Liver (tissue), 10 donors: ENCODE measurements at places on chromosomes 1 and 21. TPM values are rescaled to one million over a fixed set of nuclear protein-coding genes. Genes with fewer than 3 reads are reported as not detected.

TRIM46 gene
- polyA plus RNA-seq, result 0.07 TPM

- no peak for DNase-seq
- peaks cover 2% of the 10 kb centered on the region for H3K36me3 ChIP-seq
- H3K27ac ChIP-seq, result no peak overlapping the region
- no peaks in the 10 kb centered on the region for H3K4me1 ChIP-seq
These were observed 148.7 kb downstream of the ADGRL2 start for GRCh38 chr1:81949421-81949820.

HIVEP3 gene
- polyA plus RNA-seq, result 1.5 TPM

DNA sequence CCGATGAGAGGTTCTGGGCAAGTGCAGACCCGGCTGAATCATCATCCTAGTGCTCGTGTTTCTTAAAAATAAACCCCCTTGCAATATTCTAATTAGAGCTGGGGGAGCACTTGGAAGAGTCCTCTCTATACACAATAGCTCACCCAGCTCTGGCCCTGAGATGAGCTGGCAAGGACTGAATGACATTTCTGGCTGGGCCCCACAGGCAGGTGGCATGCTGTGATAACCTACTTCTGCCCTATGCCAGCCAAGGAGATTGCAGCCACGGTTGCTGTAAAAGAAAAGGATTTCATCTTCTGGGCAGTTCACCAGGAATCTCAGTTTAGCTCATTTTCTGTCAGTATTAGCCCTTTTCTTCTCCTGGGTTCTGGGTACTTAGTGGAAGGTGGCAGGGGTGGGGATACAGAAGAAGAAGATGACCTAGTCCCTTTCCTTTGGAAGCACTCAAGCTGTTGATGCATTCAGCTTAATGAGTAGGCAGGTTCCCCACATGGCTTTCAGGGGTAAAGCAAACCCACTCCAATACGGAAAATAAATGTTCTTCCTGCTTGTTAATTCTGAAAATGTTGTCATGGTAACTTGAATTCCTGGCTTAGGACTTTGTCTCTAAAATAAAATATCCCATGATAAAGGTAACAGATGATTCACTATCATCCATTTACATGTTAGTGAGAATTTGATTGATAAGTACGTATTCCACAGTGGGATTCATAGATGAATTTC, 32.2 kb downstream of the VASH2 start:
- no peaks in the 10 kb centered on the region for H3K4me1 ChIP-seq
- no peak overlapping the region for H3K27ac ChIP-seq
- H3K36me3 ChIP-seq, result no peaks in the 10 kb centered on the region

GRCh38 chr1:153678519-153679336, at the start of gene NPR1:
TSS of gene NPR1 (plus strand) at chr1:153678688. CDS start at chr1:153679109, 421 bp downstream.
- H3K27ac ChIP-seq, result no peak within 1 kb of the TSS
- no peaks in the 10 kb centered on the region for H3K36me3 ChIP-seq
- no peak for DNase-seq
- H3K4me1 ChIP-seq, result peaks cover 16% of the 10 kb centered on the region

DNA sequence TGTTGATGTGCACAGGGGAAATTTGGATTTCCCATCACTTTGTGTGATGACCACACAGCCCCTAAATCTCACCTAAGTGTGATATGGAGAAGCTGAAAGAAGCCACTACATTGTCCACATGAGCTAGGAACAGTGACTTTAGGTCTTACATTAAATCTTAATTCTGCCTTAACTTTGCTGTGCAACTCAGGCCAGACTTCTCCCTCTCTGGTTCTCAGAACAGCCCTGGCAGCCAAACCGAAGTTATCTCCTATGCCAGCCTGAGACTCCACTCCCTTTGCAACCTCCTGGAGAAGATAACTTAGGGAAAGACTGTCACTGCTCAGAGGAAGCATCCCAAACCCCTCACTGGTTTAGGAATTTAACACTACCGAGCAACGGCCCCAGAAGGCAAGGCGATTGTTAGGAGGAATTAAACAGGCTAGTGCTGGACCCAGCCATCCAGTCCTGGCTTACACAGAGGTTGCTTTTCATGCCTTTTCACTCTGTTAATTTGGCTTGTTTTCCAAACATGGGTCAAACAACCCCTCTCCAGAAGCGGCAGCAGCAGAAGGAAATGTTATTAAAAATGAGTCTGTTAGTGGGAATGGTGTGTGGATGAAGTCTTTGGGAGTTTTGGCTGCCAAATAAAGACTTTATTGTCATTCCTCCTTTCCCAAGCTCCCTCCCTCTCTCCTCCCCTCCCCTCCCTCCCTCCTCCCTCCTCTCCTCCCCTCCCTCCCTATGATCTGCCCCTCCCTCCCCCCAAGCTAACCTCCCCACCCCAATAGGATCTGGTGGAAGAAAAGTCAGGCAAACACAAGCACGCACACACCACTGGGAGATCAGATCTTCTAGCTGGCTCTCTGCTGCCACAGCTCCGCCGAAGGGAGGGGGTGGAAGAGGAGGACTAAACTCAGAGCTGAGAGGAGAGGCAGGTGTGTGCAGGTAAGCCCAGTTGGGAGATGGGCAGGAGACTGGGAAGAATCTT, at the start of gene PRELP:
Gene PRELP, plus strand, starts transcription at position 795 of the 970 bp plus-strand sequence. CDS start 7,379 bp downstream, outside the sequence.
- DNase-seq, result no peak
- no peak within 1 kb of the TSS for H3K4me3 ChIP-seq

GRCh38 chr1:227889863-227890405, 57.8 kb downstream of the WNT9A start:
- DNase-seq, result peak; percentile 34
- H3K27me3 ChIP-seq, result no peaks in the 10 kb centered on the region
- H3K27ac ChIP-seq, result no peak overlapping the region
- H3K36me3 ChIP-seq, result no peaks in the 10 kb centered on the region
- H3K4me1 ChIP-seq, result no peaks in the 10 kb centered on the region
- H3K4me3 ChIP-seq, result no peak overlapping the region

- H3K4me3 ChIP-seq, result no peak overlapping the region
- no peaks in the 10 kb centered on the region for H3K36me3 ChIP-seq
- no peaks in the 10 kb centered on the region for H3K4me1 ChIP-seq
- no peak overlapping the region for H3K27ac ChIP-seq
- no peak for DNase-seq
These were observed 38.0 kb downstream of the EBNA1BP2 start for GRCh38 chr1:43134068-43134467.

DNA sequence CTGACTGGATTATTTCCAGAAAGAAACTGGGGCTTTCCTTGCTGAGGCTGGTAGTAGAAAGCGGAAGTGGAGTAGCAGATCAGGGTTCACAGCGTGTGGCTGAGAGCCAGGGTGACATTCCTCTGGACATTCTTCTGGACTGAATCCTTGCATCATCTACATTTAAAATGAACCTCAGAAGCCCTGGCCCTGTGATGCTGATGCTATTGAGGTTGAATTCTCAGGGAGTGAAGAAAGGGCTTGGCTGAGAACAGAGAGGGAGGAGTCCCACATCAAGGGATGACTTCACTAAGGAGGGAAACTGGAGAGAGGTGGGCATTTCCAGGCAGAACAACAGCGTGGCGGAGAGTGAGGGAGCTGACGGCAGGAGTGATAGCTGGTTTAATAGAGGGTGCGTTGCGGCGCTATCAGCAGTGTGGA, 102.3 kb upstream of the LMO4 start:
- H3K27ac ChIP-seq, result no peak overlapping the region
- H3K36me3 ChIP-seq, result no peaks in the 10 kb centered on the region
- no peak overlapping the region for H3K4me3 ChIP-seq
- H3K4me1 ChIP-seq, result no peaks in the 10 kb centered on the region

GRCh38 chr1:151344291-151344690, 2.8 kb downstream of the RFX5 start:
- H3K27me3 ChIP-seq, result no peaks in the 10 kb centered on the region
- no peak for DNase-seq
- no peak overlapping the region for H3K4me3 ChIP-seq
- peaks cover 13% of the 10 kb centered on the region for H3K36me3 ChIP-seq

DNA sequence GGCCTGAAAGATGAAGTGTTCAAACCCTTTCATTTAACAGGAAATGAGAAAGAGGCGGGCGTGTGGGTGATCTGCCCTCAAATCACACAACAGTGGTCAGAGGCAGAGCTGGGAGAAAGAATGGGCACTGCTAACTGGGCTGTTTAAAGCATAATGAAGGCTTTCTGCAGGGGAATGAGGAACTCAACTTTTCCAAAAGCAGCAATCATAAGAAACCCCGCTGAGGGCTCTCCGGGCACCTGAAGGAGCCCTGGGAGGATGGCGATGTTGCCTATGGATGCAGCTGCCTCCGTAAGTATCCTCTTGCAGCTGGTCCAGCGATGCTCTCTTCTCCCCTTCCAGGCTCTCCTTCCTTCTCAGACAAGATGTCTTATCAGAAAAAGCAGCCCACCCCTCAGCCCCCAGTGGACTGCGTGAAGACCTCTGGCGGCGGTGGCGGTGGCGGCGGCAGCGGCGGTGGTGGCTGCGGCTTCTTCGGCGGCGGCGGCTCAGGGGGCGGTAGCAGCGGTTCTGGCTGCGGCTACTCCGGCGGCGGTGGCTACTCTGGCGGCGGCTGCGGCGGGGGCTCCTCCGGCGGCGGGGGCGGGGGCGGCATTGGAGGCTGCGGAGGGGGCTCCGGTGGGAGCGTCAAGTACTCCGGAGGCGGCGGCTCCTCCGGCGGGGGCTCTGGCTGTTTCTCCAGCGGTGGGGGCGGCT, 1.2 kb downstream of the LORICRIN start:
- peaks cover 9% of the 10 kb centered on the region for H3K27me3 ChIP-seq
- DNase-seq, result no peak
- no peak overlapping the region for H3K27ac ChIP-seq
- H3K4me1 ChIP-seq, result peaks cover 5% of the 10 kb centered on the region

GRCh38 chr1:9317591-9318417, 25.1 kb downstream of the SPSB1 start:
- H3K27me3 ChIP-seq, result no peaks in the 10 kb centered on the region
- H3K4me3 ChIP-seq, result no peak overlapping the region
- H3K27ac ChIP-seq, result no peak overlapping the region
- H3K36me3 ChIP-seq, result no peaks in the 10 kb centered on the region
- DNase-seq, result no peak

GRIK1 gene
- polyA plus RNA-seq, result 0.14 TPM

DMBX1 gene
- polyA plus RNA-seq, result not detected
